Body of pancreas (tissue), 4 donors: ENCODE measurements at places on chromosomes 4 and X.

- no peak for DNase-seq
Measured at GRCh38 chr4:173289353-173289727, 44.8 kb downstream of the HMGB2 start.

DNA sequence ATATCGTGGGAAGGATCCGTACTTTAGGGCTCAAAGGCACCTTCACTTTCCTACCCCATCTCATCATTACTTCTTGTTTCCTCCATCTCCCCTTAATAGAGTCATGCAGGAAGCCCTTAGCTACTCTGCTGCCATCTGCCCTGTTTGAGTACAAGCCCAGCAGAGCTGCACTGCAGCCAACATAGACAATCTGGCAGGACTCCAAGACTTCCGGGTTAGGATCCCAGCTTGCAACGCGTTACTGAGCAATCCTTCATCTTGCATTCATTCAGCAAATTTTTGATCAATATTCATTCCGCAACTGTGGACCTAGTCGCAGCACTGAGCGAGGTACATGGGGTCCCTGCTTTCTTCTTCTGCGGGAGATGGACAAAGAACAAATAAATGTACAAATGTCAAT, 344.9 kb downstream of the BCOR start:
- peak; percentile 44 for DNase-seq

DNA sequence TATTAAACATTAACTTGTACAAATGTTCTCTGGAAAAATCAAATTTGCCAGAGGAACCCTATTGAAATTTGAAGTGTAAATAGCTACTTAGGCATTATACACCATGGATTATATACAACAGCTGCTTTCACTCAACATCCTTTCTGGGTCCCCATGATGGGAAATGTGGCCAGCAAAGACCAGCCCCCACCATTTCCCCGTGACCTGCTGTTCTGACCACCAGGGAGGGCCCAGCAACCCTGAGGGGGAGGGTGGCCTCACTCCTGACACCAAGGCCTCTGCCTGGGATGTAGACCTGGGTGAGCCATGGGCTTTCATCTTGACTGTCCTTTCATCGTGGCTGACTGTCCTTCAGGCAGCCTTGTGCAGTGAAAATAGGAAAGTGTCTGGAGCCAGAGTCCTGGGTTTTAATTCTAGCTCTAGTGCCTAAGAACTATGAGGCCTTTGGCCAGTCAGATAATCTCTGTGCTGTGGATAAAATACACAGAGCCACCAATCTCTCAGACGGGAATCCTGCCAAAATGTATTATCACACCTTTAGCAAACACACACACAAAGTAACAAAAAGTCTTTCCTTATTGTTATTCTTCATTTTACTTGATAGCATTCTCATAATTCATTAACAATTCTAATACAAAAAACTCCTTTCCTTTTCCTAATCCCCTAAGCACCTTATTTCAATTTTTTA, 45.1 kb downstream of the NR3C2 start:
- DNase-seq, result peak; percentile 33

DNA sequence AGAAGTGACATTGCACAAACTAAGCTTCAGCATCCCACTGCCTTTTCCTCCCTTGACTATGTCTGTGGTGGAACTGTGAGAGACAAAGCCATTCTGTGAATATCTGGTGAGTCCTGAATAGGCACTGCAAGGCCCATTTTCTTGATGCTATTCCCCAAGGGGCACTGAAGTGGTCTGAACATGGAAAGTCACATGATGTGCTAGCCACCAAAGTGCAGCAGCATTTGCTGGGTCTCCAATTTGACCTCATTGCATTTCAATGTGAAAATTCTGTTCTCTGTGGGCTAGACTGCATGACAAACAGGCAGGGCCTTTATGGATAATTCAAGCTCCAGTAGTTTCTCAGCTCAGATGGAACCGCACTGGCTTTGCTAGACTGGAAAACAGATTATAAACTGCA, 627.4 kb upstream of the BOD1L1 start:
- DNase-seq, result no peak

DNA sequence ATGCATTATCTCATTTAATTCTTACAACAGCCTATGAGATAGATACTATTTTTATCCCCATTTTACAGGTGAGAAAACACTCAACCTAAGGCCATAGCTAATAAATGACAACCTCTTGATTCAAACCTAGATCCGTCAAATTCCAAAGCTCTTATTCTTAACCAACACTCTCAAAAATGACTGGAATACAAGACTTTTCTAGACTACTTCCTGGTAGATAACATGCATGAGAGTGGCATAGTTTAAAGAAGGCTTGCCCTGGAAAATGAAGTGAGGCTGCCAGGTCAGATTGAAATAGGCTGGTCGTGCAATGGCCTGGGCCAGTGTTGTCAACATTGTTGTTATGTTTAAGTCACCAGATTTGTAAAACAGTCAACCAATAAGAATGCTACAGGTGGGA, 86.6 kb downstream of the DNAAF6 start:
- no peak for DNase-seq

DNA sequence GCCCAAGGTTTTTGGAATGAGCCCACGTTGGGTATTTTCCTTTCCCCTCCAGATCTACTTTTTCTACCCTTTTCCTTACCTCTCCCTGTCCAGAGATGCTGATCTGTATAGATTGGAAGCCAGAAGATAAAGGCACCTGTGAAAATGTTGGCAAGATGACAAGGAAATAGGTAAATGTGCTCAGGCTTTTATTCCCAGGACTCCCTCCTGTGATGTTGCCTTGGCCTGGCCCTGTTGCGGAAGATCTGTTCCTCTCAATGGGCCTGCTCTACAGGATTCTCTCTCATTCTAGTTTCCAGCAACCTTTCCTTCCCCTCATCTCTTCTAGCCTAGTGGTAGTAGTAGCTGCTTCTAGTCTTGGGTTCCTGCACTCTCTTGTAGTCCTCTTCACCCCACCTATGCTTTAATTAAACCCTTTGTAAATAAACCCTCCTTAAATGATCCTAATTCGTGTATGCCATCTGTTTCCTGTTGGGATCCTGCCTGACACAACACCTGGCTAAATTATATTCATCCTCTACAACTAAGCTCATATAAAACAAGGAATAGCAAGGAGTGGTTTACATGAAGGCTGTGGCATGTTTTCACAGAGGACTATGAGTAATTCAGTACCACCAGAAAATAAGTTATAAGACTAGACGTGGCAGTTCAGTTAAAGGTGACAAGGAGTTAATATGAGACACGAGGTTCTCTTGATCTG, 95.7 kb upstream of the MAOA start:
- DNase-seq, result no peak

DNA sequence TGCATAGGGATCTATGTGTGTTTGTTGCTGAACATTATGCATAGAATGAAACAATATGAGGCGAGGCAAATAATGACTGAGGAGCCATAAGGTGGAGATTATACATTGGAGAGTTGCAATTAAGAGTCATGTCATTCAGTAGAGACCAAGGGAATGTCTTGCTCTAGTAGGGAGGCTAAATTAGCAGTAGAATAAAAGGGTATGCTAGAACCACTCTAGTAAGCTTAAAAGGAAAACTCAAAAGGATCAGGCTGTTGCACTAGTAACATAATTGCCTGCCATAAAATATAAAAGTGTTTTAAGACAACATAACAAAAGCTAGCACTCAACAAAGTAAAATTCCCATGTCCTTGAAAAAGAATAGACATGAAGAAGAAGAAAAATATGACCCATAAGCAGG, 586.2 kb upstream of the DIAPH2 start:
- no peak for DNase-seq

GRCh38 chrX:118261151-118261550, 84.8 kb upstream of the WDR44 start:
- DNase-seq, result no peak

GRCh38 chr4:177951026-177951425, 508.8 kb upstream of the AGA start:
- DNase-seq, result no peak

GRCh38 chr4:27042411-27042810, 181.8 kb downstream of the STIM2 start:
- DNase-seq, result no peak

DNA sequence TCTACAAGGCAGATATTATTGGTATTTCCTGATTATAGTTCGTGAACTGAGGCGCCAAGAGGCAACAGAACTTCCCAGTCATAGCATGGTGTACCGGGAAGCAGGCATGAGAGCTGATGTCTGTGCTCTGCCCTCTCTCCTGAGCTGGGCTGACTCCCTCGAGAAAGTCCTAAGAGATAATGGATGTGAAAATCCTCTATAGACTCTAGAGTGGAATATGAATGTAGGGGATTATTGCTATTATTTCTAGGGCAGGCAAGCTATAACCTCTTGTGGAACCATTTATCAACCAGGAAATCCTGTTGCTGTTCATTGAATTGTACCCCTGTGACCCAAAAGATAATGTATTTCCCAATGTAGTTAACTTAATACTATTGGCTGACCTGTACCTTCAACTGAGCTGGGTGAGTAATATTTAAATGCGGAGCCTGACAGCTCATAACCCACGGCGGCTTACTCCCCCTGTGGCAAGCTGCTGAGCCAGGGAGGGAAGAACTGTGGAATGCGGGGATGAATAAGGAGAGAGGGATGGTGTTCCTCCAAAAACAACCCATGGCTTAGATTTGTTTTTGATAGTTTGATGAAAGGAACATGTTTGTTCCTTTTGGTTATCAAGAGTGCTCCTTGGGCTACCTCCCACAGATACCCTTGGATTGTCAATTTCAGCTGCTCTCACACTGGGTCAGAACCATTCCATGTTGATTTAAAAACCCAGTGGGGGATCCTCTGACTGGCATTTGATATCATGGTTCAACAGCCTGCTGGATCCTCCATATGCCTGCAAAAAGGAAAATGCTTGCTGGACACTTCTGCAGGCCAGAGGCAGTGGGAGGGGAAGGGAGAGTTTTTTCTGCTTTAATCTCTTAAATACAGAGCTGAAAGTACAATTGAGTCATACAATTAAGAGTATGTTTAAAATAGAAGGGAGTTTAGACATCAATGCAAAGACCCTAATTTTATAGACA, 339.0 kb upstream of the BOD1L1 start:
- no peak for DNase-seq

DNA sequence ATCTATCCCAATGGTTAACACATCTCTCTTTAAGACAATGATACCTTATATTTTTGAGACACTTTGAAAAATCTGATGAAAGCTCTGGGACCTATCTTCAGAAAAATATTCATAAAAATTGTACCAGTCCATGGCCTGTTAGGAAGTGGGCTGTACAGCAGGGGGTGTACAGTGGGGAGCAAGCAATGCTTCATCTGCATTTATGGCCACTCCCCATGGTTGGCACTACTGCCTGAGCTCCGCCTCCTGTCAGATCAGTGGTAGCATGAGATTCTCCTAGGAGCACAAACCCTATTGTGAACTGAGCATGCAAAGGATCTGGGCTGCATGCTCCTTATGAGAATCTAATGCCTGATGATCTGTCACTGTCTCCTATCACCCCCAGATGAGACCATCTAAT, 42.6 kb downstream of the C4orf51 start:
- DNase-seq, result no peak

GRCh38 chr4:37757761-37758160, 68.7 kb upstream of the PGM2 start:
- peak; percentile 25 for DNase-seq
